ENCODE measurements at places on chromosomes 1 and 21.
A peak's percentile ranks its signal among the peaks of the same experiment; 100 is the strongest.

GRCh38 chr1:204975568-204976235 is 67.3 kb upstream of the CNTN2 start:
- DNase-seq: no peak

GRCh38 chr21:35824136-35824535 is 236.2 kb downstream of the SETD4 start:
- DNase-seq: no peak

- no peak for DNase-seq
These were observed 10.0 kb downstream of the C1QB start for GRCh38 chr1:22662986-22663408.

GRCh38 chr1:34005309-34005708 is 141.4 kb downstream of the HMGB4 start:
- DNase-seq: no peak

- no peak for DNase-seq
These were observed 41.2 kb downstream of the RHOU start for GRCh38 chr1:228776449-228776848.

DNA sequence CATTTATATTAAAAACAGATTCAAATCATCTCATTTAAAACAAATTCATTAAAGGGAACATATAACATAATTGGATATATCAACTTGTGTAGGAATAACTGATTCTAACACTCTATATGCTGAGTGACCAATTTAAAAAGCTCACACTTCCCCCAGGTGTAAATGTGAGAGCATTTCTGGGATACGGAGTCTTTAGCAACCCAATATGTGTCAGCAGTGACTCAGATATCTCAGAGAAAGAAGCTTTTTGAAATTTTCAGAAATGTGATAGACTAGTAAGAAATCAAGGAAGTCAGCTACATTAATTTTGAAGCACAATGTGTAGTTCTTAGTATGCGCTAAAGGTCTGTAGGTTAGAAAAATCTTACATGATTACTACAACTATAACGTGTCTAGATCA is 87.9 kb upstream of the SERTAD4 start:
- DNase-seq: no peak

DNA sequence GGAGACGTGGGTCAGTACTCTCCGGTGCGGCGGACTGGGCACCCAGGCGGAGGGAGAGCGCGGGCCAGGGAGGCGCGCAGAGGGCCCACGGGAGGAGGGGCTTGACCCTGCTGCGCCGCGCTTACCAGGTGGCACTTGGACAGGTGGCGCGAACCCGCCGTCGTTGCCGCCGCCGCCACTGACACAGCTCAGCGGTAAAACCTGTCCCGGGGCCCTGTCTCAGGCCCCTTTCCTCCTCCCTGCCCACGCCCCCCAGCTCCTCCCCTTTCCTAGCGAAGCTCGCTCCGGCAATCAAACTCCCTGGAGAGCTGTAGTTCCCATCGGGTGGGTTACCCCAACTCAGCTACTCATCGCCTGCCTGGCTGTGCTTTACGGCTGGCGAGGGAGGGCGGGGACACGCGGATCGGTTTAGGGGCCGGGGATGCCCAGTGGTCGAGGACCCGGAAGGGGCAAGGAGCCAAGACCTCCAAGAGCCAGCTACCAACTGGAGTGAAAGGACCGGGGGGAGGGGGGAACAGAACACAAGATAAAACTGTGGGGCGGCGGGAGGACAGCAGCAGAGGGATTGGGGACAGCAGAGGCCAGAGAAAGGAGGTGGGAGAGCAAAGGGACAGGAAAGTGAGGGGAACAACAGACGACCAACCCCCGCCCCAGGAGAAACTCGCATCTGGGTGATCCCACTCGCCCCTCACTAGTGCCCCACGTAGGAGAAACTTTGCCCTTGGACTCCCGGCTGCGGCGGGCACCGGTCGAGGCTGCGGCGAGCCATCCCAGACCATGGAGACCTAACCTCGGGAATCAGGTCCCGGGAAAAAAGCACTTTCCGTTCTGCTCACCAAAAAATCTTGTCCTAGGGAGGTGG is 2.9 kb downstream of the GFI1 start:
- peak; percentile 31 for DNase-seq

- no peak for DNase-seq
These were observed 313.2 kb upstream of the KAZN start for GRCh38 chr1:14285238-14285637.

GRCh38 chr1:212457740-212458338 is 25.1 kb downstream of the NENF start:
- no peak for DNase-seq

GRCh38 chr1:35886577-35887431 is 3.8 kb downstream of the AGO1 start:
- no peak for DNase-seq

- no peak for DNase-seq
These were observed 53.8 kb upstream of the KCNA3 start for GRCh38 chr1:110728388-110729001.

DNA sequence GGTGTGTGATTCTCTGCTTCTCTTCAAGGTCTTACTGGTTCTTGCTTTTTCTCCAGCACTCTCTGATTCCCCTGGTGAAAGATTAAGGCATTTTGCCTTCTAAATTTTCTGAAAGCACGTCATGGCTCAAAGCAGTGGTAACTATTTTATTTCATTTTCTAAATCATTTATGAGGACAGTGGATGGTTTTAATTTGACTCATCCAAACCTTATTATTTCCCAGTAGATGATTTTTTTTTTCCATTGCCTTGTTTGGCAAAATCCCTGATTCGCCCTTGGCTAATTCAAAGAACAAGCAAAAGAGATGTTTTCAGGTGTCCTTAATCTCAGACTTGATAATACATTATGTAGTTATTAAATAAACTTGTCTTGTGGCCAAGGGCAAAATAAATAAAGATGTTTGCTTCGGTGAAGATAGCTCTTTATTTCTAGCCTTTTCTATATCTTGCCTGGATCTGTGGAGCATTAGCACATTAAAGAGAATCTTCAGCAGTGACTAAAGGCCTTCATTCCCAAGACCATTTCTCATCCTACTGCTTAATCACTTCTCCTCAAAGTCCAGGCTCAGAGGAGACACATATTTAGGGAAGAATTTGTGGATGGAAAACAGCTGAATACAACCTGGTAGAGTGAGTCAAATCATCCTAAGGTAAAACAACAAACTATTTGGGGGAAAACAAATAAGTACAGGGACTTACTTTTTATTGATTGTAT is 359.8 kb downstream of the DUSP10 start:
- DNase-seq: no peak

DNA sequence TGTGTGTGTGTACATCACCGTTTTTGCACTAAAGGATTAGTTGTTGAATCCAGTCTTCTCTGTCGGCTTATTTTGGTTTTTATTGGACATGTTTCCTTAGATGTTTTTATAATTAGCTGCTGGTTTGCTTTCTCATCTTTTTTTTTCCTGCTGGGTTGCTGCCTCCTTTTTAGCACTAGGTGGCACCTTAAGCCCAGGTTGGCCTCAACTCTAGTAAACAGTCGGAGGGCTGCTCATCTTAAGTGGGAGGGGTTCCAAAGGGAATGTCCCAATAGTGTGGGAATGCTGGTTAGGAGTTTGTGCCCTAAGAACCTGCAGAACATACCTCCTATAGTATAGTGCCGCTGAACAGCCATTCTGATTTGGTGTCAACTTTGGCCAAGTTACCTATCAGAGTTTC is 570.1 kb upstream of the CXADR start:
- DNase-seq: no peak

- DNase-seq: no peak
These were observed 183.4 kb downstream of the ZNF281 start for GRCh38 chr1:200226268-200226968.

DNA sequence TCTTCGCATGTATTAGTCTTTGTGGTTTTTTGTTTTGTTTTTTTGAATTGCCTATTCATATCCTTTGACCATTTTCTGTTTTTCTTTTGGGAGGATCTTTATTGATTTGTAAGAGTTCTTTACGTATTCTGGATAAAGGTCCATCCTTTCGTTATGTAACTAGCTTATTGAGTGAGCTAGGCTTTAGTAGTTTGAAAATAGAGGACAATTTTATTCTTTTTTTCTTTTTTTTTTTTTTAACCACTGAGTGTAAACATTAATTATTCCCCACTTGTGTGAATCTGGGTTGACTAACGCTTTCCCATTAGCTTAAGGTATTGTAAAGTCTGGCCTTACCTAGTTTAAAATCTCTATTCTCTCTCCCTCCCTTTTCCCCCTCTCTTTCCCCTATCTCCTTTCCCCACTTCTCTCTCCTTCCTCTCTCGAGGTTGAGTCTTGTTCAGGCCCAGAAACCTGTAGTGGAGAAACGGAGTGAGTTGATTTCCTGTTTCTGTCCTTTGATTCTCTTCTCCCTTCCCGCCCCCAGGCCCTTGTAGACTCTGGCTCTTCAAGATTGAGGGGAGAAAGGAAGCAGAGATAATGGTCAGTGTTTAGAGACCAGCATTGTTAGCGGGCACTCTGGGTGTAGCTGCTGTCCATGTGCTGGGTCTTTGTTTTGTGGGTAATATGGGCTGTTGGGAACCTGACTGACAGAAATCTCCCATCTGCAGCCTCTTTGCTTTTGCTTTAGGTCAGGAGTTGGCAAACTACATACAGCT is 1.5 kb downstream of the MORC3 start:
- no peak for DNase-seq

- peak; percentile 53 for DNase-seq
These were observed 2.8 kb upstream of the CD1D start for GRCh38 chr1:158177700-158178450.

DNA sequence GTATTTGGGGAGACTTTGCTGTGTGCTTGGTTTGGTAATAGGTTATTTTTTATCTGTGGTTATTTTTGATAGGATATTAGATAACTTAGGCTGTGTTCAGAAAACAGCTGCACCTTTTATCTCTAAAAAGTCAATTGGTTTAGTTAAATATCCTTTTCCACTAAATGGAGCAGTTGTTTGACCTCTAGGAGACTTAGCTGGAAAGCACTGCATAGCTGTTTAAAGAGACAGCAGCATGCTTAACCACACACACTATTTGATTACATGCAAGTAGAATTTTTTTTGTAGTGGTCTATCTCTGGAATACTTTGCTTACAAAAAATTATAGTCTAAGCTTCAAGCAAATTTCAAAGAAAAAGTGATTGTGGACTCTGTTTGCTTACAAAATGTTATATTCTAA is 6.5 kb upstream of the PALMD start:
- no peak for DNase-seq

DNA sequence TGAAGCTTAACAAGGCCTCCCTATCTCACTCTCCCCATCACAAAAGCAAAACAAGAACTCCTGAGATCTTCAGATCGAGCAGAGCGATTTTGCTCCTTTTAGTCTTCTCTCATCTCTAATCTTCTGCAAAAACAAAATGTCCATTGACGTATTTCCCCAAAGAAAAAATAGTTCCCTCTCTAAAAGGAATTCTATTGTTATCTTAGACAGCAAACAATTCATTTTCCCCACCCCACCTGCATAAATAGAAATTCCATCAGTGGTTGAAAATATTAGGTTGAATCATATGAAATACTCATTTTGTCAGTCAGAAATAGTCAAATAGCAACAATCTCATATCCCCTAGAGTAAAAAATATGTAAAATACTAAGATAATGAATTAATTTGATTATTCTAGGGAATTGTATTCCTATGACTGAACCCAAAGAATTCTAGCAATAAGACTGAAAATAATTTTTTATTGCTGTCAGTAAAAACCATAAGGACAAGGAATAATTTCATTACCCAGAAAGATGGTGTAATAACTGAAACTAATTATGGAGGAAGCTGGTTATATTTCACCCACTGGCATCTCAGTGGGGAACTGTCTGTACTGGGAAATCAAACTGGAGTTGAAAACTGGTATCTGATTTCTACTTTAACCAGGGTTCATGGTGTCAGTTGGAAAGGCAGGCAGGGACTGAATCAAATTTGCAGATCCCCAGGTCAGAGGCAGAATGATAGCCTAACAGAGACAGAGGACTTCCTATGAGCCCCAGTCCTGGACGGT is 51.3 kb downstream of the RHOU start:
- DNase-seq: no peak

GRCh38 chr1:35851132-35851869 is 31.7 kb upstream of the AGO1 start:
- peak; percentile 63 for DNase-seq

DNA sequence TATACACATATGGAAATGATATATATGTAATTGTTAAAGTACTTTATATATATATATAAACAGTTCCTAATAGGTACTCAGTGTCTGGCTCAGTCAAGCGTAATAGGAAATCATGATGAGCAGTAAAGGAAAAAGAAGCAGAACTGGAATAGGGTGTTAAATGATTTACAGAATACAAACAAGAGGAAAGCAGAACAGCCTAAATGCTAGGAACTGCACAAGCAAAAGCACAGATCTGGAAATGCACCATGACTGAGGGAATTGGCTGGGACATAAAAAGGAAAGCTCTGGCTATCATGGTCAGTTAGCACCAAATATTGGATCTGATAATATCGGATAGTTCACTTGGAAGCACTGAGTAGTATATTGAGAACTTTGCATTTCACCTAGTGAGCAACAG is 51.8 kb downstream of the SLC44A5 start:
- DNase-seq: no peak

- DNase-seq: no peak
These were observed 13.6 kb downstream of the PCNX2 start for GRCh38 chr1:233281711-233282581.

GRCh38 chr21:17527240-17527639 is 14.4 kb downstream of the CXADR start:
- DNase-seq: no peak

- DNase-seq: no peak
These were observed 46.9 kb downstream of the SLX9 start for GRCh38 chr21:44986471-44987291.

DNA sequence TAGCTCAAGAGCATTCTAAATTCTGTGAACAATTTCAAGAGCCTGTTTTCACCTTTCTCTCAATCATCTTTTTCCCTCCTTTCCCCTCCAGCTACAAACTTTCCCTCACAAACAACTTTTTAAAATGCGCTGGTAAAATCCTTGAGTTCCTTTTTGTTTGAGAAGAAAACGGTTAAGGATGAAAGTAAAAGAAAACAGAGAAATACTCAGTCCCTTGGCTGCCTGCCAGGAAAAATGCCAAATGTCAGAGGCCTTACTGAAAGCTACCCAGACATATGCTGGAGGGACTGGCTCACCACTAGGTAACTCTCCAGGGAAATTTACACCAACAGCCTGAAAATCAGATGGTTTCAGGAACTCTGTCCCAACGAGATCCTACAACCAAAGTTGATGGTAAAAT is 11.0 kb upstream of the SERBP1 start:
- DNase-seq: no peak

DNA sequence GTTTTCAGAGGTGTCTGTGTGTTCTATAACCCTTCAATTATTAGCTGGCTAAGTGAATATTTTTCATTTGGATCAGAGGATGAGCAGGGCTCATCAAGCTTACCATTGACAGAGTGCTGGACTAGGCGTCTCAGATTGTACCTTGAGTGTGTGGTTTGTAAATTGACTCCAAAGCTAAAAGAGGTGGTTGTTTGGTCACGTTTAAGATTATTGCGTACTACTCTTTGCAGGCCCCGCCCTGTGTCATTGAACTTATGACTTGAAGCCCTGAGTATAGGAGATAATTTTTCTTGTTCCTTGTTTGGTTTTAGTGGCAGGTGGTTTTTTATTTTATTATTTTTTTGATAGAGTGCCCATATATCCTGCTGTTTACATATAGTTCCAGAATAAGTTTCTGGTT is 17.7 kb downstream of the MRPS6 start:
- no peak for DNase-seq

All from right renal pelvis (tissue), 4 donors.